ENCODE measurements at places on chromosomes 5 and 9.

DNA sequence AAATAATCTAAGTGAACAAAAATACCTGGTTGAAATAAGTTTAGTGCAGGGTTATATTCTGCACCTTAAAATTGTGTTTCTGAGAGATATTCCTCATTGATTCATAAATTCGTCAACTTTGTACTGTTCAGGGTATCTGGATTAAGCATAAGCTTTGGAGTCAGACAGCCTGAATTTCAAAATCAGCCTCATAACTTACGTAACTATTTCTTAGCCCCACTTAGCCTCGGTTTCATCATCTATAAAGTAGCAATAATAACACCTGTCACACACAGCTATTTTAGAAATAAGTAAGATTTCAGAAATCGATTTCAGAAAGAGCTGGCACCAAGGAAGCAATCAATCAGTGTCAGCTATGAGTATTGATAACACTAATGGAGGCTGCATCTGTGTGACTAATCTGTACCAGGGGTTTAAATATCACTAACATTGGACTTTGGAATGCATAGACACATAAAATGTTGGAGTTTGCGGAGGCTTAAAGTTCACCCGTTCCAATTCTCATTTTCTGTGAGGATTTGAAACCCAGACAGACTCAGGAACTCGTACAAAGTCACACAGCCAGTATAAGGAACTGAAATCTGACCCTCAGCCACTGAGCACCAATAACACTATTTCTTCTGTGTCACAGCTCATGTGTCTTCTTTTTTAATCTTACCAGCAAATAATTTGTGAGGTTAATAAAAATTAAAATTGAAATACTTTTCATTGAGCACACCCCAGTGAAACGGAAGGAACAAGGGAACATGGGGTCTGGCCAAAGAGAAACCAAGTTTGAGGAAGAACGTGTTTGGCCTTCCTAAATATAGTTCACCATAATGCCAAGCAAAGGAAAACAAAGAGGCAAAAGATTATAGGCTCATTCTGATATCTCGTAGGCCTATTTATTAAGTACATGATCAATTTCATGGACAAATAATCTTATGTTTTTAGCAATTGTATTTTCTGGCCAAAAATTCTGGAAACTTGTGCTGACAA, 194.4 kb upstream of the PTGER4 start:
- DNase-seq = no peak

DNA sequence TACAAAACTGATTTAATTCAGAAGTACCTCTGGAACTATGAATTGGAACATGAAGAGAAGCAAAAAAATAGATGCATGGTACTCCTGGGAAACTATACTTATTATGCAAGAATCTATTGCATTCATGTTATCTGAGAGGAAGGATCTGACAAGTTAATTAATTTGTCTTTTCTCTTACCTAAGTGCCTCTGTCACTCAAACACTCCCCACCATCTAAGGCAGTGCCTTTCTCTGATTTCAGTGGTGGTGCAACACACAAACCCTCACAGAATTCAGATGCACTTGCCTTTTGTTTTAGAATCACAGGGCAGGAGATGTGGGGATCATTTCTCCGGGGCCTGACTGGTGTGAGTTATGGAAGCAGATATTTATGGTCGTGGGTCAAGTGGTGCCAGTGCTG, 52.5 kb upstream of the C9orf72 start:
- no peak for DNase-seq

GRCh38 chr9:114364134-114365041, 23.4 kb downstream of the AKNA start:
- no peak for DNase-seq

DNA sequence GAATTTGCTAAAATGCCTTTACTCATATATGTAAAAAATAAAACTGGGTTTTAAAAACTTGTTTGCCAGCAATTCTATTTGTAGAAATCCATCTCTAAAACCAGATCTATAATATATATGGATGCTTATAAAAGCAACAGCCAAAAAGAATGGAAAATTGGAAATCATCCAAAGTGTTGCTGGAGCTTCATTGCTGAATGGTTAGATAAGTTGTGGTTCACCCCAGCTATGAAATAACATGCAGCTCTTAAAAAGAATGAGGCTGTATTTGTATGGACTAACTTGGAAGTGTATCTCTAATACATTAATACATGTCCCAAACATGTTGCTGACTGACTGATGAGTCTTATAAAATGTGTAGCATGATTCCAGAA, 76.2 kb downstream of the STK10 start:
- DNase-seq = no peak

DNA sequence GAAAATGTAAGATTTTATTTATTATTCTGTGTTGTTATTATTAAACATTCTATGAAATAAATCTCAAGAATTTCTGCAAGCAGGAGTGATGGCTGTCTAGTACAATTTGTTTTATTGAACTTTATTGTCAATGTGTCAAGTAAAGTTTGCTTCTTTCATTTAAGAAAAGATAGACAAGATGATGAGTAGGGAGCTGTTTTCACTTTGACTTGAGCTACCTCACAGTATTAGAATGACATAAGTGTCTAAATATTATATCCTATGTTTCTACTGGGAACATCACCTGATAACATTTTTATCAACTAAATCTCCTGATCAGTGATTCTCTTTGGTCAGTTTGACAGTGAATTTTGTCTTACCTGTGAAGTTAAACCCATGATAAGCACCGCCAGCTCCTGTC, 12.7 kb upstream of the EDIL3 start:
- no peak for DNase-seq

Data from retinal pigment epithelial cell (primary cell).